Activated naive CD8-positive, alpha-beta T cell treated with anti-CD3 and anti-CD28 coated beads, Interleukin-2, amount 10 ng/mL, durations not matched to agents 7 days and 5 days (primary cell): ENCODE measurements at places on chromosomes 16 and 17. TPM values are rescaled to one million over a fixed set of nuclear protein-coding genes. Genes with fewer than 3 reads are reported as not detected.

- H3K27ac ChIP-seq: no peak overlapping the region
- H3K36me3 ChIP-seq: peaks cover 4% of the 10 kb centered on the region
- H3K4me3 ChIP-seq: peak overlapping the region; percentile 35
These were observed 45.5 kb upstream of the LRRC37A3 start for GRCh38 chr17:64964796-64965195.

- H3K4me1 ChIP-seq: peaks cover 57% of the 10 kb centered on the region
- peak overlapping the region; percentile 91 for H3K27ac ChIP-seq
- H3K27me3 ChIP-seq: no peaks in the 10 kb centered on the region
- H3K4me3 ChIP-seq: peak overlapping the region; percentile 40
- H3K36me3 ChIP-seq: peaks cover 10% of the 10 kb centered on the region
These were observed 29.3 kb upstream of the KDM8 start for GRCh38 chr16:27174007-27174406.

DNA sequence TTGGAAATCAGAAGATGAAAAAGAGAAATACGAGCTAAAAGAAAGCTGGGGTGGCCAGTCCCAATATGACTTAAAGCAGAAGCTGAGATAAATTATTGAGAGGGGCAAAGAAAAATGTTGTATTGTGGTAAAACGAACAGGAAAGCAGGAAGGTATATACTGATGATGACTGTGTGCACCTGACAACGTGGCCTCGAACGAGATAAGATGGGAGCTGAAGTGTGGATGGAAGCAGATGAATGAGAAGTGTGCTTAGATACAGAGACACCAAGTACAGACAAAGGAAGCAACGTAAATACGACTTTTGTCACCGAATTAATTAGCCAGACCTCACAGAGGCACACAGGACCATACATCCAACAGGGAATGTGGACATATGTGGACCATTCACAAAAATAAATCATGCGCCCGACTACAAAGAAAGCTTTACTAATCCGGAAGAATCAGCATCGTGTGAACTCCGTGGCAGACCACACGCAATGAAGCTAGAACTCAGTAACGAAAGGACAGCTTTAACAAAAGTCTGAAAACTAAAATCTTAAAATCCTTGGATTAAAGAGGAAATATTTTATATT lies 218.7 kb downstream of the RPTOR start:
- DNase-seq: no peak
- H3K27me3 ChIP-seq: no peaks in the 10 kb centered on the region
- H3K4me1 ChIP-seq: peaks cover 63% of the 10 kb centered on the region

DNA sequence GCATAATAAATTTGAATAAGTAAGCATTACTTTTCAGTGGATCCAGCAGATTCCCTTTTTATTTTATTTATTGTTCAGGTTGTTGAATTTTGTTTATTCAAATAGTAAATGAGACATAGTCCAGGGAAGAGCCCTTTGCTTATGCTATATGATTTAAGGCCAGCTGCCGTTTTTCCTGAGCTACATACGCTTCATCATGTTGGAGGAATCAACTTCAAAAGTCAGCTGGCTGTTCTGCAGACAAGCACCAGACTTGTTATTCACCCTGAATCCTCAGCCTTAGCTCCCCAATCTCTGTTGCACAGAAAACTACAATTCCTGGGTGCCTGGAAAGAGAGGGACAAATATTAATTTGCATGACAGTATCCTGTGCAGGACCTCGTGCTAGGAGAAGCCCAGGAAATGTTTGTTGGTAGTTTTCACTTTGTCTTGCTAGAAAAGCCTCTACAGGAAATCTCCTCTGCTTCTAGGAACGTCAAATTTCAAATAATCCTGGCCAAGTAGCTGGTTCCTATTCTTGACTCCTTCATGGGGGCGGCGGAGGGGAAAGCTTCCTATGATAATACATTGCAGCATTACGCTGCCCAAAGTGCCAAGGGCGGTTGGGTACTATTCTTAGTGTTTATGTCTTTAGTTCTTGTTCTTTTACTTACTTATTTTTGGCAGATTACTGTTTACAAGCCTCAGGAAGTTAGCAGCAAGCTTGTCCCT lies 101.6 kb downstream of the PRKCA start:
- H3K36me3 ChIP-seq: peaks cover 13% of the 10 kb centered on the region
- DNase-seq: no peak
- peak overlapping the region; percentile 87 for H3K27ac ChIP-seq
- H3K4me1 ChIP-seq: peaks cover 79% of the 10 kb centered on the region
- H3K27me3 ChIP-seq: no peaks in the 10 kb centered on the region

- no peak for DNase-seq
- no peaks in the 10 kb centered on the region for H3K36me3 ChIP-seq
- no peak overlapping the region for H3K4me3 ChIP-seq
These were observed 160.1 kb downstream of the MAP2K4 start for GRCh38 chr17:12180644-12181261.

- peak overlapping the region; percentile 94 for H3K27ac ChIP-seq
- peaks cover 12% of the 10 kb centered on the region for H3K36me3 ChIP-seq
- H3K4me3 ChIP-seq: peak overlapping the region; percentile 91
These were observed 993 bp upstream of the ANKRD11 start for GRCh38 chr16:89491238-89491869.

DNA sequence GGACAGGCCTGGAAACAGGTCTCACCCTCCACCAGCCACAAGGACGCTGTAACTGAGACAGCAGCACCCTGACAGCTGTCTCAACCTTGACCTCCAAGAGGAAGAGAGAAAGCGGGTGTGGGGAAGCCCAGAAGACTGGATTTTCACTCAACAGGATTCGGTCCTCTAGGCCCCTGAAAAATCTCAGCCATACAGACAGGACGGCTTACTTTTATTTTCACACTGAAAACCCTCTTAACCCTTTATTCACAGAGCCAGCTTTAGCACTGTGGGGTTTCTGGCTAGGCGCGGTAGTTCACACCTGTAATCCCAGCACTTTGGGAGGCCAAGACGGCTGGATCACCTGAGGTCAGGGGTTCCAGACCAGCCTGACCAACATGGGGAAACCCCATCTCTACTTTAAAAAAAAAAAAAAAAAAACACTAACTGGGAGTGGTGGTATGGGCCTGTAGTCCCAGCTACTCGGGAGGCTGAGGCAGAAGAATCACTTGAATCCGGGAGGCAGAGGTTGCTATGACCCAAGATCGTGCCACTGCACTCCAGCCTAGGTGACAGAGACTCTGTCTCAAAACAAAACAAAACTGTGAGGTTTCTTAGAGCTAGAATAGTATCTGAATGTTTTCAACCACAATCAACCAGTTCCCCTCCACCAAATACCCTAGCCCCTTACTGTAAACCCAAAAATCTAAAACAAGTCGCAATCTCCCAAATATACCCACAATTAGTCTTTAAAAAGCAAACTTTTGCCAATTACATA lies 5.3 kb downstream of the ANKRD11 start:
- no peak for DNase-seq
- peak overlapping the region; percentile 72 for H3K27ac ChIP-seq
- H3K27me3 ChIP-seq: no peaks in the 10 kb centered on the region
- H3K4me3 ChIP-seq: peak overlapping the region; percentile 76
- H3K36me3 ChIP-seq: peaks cover 30% of the 10 kb centered on the region
- H3K4me1 ChIP-seq: peaks cover 70% of the 10 kb centered on the region

CCDC144A gene
- 2.9 TPM for total RNA-seq

OMG gene
- 0.62 TPM for total RNA-seq

TP53TG3C gene
- total RNA-seq: not detected
